Naive thymus-derived CD4-positive, alpha-beta T cell (primary cell): ENCODE measurements at places on chromosomes 16 and 17. TPM values are rescaled to one million over a fixed set of nuclear protein-coding genes. Genes with fewer than 3 reads are reported as not detected.

The NPIPA7 gene
- 2.3 TPM for total RNA-seq

The GJD3 gene
- total RNA-seq: not detected

The ESRP2 gene
- not detected for total RNA-seq

The FTO gene
- total RNA-seq: 60.9 and 63.5 TPM in 2 replicates

The KRTAP9-4 gene
- not detected for total RNA-seq

The PKD1 gene
- total RNA-seq: 153 TPM

The KRT9 gene
- not detected in 2 replicates for total RNA-seq

The PIMREG gene
- not detected for total RNA-seq

The NSRP1 gene
- 26.7 TPM for total RNA-seq

The FBXO39 gene
- total RNA-seq: 0.43 TPM

The KCNAB3 gene
- total RNA-seq: 18.0 TPM

The ZNF18 gene
- 10.4 TPM for total RNA-seq

The TPSG1 gene
- not detected in 2 replicates for total RNA-seq

The ALOX12B gene
- 1.1 TPM for total RNA-seq

DNA sequence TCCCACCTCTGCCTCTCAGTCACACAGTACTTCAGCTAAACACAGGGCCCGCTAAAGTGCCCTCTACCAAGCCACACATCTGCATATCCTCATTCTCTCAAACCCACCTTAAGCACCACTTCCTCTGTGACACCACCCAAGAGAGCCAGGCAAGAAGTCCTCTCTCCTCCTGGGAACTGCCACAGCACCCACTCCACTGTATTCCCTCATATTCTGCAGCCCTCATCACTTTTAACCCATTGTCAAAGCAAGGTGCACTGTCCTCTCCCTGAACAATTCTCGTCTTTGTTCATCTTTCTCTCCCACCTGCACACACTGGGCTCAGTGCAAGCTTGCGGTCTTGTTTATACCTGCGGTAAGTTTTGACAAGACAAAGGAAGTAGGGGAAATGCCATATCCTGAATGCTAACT is 13.6 kb downstream of the CHD9 start:
- no peak for DNase-seq

GRCh38 chr17:34826332-34826731 is 134.9 kb downstream of the CCT6B start:
- DNase-seq: no peak

DNA sequence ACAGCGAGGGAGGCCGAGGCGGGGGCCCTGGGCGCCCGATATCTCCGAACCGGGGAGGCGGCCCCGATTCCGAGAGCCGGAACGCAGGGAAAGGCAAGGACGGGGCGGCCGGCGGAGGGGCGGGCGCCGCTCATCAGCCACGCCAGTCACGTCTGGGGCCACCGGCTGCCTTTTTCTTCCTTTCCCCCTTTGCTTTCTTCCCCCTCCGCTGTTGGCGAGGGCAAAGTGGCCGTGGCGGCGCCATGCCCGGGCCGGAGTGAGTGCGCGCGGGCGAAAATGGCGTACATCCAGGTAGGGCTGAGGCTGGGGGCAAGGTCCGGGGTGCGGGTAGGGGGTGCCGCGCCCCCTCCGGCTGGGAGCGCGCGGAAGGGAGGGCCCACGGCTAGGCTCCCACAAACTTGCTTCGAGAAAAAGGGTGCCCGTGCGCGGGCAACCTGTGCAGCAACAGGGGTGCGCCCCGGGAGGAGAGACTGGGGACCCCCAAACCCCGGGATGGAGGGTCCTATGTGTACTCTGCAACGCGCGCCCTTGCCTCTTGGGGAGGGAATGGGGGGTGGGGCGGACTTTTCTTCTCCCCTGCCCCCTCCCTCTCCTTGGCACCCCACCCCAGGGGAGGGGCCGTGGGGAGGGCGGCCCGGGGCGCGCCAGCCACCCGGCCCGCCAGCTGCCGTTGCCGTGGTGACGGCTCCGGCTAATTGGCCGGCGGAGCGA is 486 bp downstream of the SYT17 start:
- DNase-seq: no peak

DNA sequence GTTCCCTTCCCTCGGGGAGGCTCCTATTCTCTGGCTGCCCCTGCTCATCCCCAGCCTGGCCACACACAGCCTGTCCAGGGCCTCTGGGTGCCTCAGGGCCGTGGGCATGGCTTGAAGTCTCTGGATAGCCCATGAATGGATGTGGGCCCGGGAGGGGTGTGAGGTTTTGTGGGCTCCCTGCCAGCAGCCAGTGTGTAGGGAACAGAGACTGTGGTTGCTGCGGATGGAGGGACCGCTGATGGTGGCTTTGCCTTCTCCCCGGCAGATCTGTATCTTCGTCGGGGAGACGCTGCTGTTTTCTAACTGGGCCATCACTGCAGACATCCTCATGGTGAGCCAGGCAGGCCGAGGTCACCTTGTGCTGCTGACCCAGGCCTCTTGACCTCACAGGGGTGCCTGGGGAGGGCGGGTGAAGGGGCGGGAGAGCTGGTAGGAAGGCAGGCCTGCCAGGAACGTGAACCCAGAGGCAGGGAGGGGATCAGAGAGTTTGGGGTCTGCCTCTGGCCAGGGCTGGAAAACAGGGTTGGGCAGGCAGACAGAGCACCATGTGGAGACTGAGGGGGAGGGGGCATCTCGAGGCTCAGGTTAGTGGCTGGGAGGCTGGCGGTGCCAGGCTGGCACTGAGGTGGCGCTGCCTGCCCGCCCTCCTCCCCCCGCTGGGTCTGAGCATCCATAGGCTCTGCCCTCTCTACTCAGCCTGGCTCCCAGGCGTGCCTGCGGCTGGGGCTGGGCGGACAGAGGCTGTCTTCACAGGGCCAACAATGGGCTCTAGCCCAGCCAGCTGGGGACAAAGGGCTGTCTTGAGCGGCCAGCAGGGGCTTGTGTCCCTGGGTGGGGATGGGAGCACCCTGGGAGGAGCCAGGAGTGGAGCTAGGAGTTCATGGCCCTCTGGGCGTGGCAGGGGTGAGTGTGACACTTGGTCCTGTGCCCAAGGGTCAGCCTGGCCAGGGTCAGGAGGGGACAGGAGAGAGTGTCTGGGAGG is 21.4 kb downstream of the MYBBP1A start:
- DNase-seq: no peak

DNA sequence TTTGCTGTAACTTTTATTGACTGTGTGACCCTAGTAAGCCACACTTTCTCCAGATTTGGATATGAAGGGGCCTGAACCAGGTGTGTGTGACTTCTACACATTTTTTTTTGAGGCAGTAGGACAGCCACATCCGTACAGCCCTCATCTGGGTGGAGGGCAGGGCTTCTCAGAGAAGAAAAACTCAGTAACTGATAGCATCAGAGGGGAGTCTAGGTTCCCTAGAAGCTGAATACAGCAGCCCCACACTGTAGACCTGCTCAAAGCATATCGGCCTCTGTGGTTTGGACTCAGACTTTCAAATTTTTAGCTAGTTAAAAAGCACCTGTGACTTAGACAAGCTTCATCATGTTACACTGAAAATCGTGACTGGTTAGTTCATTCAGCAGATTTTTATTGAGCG is 10.8 kb downstream of the PRSS54 start:
- no peak for DNase-seq

- no peak for DNase-seq
These were observed 12.7 kb upstream of the FOXN1 start for GRCh38 chr17:28493460-28493859.

DNA sequence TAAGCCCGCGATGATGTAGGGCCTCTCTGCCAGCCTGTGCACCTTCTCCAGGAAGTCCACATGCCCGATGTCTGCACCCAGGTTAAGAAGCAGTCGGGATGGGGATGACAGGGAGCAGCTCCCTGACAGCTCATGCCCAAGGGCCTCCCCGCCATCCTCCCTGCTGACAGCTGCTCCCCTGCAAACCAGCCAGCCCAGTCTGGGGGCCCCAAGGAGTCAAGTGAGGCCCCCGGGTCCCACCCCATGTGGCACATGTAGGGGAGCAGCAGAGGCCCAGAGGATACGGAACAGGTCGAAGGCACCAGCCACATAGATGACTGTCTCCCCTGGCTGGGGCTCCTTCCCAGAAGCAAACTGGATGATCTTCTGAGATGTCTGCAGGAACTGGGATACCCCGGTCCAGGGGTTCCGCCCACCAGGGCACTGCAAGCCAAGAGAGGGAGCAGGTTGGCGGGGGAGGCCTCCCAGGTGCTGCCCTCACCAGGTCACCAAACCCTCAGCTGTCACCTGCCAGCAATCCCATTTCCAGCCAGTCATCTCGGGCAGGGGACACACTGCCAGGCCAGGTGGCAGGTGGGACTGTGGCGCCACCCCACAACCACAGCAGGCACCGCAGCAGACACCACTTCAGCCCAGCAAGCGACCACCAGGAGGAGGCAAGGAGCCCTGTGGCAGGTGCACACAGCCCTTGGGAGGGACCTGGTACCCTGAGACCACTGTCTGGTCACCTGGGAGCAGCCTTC is 4.6 kb downstream of the PCYT2 start:
- DNase-seq: no peak

GRCh38 chr16:66353055-66353454 is 13.4 kb upstream of the CDH5 start:
- no peak for DNase-seq

DNA sequence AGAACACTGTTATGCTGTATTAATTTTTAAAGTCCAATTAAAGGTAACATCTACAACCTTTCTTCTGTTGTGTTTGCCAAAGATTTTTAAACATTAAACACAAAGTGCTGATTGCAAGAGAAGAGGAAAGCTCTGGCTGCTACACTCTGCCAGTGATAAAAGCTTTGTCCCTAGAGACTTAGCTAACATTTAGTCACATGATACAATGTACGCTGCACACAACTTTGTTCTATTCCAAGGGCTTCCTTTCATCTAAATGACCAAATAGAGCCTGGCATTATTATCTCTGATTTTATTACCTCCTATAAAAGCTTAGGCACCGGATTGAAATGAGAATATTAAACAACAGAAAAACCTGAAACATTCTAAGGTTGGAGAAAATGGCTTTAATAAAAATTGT is 388.7 kb upstream of the PMFBP1 start:
- no peak for DNase-seq

DNA sequence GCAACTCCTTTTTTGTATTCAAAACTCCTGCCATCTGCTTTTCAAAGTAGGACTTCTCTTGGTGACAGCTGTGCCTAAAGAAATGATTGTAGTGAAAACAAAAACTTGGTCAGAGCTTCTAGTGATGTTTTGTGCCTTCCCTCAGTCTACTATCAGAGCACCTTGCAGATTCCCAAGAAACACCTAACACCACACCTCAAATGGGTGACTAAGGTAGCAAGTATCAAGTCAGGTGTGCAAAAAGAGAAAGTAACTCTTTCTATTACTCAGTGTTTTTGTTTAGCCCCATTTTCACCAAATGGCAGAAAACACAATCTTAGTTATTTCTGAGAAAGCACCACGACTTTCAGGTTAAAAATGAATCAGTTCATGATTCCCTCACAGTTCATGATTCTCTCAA is 2.0 kb upstream of the PMFBP1 start:
- DNase-seq: no peak

DNA sequence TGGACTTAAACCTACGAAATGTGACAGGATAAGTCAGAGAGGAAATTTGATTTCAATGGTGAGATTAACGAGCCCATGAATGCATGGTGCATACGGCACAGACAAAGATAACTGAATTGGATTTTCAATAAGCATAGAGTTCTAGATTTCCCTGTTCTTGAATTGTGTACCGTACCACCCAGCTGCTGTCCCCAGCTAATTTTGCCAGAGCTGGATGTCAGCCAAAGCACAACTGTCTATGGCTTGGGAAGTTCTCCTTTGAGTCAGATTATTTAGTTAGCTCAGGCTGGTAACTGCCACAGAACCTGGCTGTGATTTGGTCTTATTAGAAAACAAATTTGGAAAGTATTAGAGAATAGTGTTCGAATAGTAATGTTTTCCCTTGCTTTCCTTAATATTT is 143.1 kb downstream of the CDH13 start:
- DNase-seq: no peak

GRCh38 chr16:70685061-70685937 is 554 bp downstream of the MTSS2 start:
- no peak for DNase-seq

GRCh38 chr16:68452176-68452575 is 3.9 kb upstream of the SMPD3 start:
- DNase-seq: no peak

DNA sequence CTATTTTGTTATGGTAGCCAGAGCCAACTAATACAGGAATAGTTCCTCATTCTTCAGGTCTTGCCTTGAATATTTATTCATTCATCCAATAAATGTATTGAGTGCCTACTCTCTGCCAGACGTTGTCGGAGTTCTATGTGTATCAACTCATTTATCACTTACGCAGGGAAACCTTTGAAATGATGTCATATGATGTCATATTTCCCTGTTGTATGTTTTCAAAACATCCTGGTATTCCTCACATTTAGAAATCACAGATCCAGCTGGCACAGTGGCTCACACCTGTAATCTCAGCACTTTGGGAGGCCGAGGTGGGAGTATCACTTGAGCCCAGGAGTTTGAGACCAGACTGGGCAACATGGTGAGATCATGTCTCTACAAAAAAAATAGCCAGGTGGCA is 2.7 kb upstream of the NLE1 start:
- no peak for DNase-seq

- DNase-seq: no peak
These were observed 1.2 kb upstream of the MT2A start for GRCh38 chr16:56607109-56607618.

GRCh38 chr17:28001149-28001548 is 41.3 kb upstream of the NLK start:
- no peak for DNase-seq

DNA sequence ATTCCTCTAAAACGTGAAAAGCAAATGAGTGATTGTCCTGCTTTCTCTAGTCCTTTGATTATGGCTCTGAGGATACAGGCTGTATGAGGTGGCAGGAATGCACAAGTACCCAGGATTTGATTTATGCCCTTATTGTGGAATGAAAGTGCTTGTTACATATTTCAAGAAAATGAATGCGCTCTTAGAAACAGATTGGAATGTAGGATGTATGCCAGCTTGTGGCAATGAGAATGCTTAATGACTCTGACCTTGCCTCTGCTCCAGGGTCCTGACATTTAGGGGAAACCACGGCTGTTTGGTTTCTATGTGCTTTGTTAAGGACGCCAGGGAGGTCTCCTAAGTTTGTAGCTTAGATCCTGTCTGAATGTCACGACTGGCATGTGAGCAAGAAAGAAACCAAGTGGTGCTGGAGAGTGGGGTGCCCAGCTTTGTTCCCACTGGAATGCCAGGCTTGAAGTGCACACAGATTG is 22.0 kb downstream of the PRCD start:
- no peak for DNase-seq

GRCh38 chr16:77840093-77840492 is 51.7 kb downstream of the VAT1L start:
- DNase-seq: no peak

- DNase-seq: no peak
These were observed 91.5 kb upstream of the CRHR1 start for GRCh38 chr17:45692661-45693060.

DNA sequence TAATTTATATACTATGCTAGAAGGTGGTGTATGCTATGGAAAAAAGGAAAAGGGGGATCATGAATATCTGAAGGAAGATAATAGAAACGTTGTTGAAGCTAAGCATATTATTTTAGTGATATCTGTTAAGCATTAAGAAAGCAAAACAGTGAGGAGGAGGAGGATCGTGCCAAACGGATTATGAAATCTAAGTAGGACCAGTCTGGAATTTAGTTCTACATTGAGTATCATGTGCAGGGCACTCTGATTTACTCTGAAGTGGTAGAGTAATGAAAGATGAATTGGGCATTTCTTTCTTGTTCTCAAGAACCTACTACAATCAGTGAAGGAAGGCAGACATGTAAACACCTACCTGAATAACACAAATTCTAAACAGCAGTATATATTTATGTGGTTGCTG is 195.3 kb downstream of the CYB561 start:
- DNase-seq: no peak

GRCh38 chr16:28932339-28933141 is 769 bp downstream of the CD19 start:
- DNase-seq: no peak
